ENCODE measurements at places on chromosomes 6 and 20. TPM values are rescaled to one million over a fixed set of nuclear protein-coding genes. Genes with fewer than 3 reads are reported as not detected.

The ID4 gene
- 74.5 TPM for total RNA-seq

The C20orf141 gene
- total RNA-seq, result not detected

The AVP gene
- total RNA-seq, result not detected

- DNase-seq, result no peak
Measured at GRCh38 chr6:118012944-118013343, 105.9 kb downstream of the SLC35F1 start.

DNA sequence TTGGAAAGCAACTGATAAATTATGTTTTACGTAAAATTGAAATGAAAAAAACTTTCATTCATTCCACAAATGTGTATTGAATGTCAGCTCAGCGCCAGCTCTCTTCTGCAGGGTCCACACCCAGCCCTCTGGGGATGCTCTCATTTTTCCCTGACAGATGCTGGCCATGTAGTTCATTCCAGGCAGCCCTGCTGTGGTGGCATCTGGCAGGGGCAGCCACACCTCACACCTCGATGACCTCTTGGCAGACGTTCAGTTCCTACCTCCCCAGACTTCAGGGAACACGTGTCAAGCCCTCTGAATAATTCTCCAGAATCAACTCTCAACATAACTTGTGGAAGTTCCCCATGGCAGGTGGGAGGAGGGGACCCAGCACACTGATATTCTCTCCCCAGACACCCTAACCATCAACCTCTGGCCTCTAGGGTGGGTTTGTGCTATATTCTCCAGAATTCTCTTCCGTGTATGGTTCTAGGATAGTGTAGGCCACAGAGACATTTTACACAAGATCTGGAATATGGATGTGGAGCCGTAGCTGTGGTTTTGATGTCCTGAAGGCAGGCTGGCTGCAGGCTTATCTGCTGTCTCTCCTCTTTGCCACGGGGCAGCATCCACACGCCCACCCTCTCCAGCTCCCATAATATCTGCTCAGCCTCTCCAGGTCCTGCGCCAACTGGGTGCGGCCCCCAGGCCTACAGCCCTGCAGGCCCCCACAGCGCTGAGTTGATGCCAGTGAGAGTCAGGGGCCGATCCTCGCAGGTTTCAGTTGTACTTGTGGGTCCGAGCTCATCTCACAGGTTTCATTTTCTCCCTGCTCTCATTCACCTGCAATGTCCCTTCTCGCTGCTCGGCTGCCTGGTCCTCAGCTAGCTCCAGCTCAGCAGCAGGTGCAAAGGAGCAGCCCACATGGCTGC lies 175.8 kb upstream of the ARID1B start:
- peak; percentile 51 for DNase-seq

DNA sequence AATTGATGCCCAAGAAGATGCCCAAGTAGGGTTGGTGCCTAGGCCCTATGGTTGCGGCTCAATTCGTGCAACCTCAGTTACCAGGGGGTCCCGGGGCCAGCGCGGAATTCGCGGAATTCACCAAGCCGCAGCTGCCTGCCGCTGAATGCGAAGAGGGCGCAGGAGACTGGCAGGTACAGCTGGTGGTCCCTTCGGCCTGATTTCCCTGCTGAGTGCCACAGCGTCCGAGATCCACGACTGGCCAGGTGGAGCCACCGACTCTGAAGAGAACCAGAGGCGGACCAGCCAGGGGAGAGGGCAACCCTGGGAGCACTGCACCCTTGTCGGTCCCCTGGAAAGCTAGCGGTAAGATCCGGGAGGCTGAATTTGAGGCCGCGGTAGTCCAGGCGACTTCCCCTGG lies 6.8 kb upstream of the TFAP2D start:
- DNase-seq, result no peak

- peak; percentile 85 for DNase-seq
Measured at GRCh38 chr20:36467076-36467999, 74.0 kb upstream of the MYL9 start.

DNA sequence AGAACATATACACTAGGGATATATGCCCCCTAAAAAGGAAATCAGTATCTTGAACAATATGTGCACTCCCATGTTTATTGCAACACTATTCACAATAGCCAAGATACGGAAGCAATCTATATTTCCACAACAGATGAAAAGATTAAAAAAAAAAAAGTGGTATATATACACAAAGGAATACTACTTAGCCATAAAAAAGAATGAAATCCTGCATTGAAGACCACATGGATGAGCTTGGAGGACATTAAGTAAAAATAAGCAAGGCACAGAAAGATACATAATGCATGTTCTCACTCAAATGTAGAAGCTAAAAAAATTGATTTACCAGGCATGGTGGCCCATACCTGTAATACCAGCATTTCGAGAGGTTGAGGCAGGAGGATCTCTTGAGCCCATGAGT lies 4.6 kb downstream of the GOPC start:
- no peak for DNase-seq

DNA sequence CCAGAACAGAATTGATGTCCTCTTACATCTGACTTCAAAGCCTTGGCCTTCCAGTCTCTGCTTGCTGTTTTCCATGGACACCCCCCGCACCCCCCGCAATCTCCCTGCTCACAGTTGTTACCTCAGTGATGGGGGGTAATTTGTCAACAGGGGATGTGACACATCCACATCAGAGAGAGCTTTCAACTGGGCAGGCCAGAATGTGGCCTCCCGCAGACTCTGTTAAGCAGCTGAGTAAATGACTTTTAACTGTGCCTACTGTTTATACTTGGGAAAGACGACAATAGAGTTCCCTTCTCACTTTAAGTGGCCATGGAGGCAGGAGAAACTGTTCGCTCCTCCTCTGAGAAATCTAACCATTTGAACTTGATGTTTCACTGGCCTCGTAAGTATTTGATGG lies 51.0 kb downstream of the TXNDC5 start:
- no peak for DNase-seq

GRCh38 chr6:89172131-89172530 lies 26.3 kb downstream of the PM20D2 start:
- no peak for DNase-seq

GRCh38 chr6:131685266-131685780 lies 15.9 kb downstream of the OR2A4 start:
- DNase-seq, result no peak

- no peak for DNase-seq
Measured at GRCh38 chr6:56649053-56649769, 6.5 kb upstream of the DST start.

GRCh38 chr6:12717356-12717755 lies 789 bp downstream of the PHACTR1 start:
- DNase-seq, result no peak

DNA sequence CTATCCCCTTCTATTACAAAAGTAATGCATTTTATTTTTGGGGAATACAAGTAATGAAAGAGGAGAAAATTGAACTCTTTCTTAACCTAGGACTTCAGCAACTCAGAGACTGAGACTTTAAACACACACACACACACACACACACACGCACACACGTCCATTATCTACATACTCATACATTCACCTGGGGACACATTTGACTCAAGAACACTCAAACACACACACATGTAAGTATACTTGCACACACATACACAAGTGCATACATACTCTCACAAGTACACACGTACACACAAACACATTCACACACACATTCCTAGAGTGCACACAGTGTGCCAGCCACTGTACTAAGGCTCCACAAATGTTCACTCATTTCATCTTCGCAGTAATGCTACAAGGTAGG lies 2.1 kb upstream of the R3HDML start:
- no peak for DNase-seq

DNA sequence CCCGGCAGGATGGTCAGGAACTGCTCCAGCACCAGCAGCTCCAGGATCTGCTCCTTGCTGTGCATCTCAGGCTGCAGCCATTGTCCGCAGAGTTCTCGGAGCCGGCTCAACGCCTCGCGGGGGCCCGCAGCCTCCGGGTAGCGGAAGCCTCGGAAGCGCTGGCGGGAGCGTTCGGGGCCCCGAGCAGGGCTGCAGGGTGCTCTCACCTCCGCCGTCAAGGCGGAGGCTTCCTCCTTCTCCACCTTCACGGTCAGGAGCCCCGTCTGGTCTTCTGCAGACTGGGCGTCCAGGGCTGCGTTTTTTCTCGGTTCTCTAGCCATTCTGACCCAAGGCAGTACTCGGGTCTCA lies 434 bp downstream of the ZKSCAN4 start:
- no peak for DNase-seq

DNA sequence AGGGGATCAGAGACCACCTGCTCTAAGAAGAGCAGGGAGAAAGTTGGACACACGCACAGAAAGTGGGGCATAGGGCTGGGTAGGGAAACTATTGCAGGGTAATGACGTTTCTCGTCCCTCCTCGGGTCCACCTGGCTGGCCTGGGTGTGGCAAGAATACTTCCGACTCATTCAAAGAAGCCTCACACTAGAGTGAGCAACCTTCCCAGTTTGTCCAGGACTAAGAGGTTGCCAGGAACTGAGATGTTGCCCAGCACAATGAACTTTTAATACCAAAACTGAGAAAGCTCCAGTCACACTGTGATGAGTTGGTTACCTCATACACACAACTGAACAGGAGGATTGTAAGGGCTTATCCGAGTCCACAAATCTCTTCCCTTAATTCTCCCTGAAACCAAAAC lies 74.5 kb upstream of the ADGRF1 start:
- no peak for DNase-seq

DNA sequence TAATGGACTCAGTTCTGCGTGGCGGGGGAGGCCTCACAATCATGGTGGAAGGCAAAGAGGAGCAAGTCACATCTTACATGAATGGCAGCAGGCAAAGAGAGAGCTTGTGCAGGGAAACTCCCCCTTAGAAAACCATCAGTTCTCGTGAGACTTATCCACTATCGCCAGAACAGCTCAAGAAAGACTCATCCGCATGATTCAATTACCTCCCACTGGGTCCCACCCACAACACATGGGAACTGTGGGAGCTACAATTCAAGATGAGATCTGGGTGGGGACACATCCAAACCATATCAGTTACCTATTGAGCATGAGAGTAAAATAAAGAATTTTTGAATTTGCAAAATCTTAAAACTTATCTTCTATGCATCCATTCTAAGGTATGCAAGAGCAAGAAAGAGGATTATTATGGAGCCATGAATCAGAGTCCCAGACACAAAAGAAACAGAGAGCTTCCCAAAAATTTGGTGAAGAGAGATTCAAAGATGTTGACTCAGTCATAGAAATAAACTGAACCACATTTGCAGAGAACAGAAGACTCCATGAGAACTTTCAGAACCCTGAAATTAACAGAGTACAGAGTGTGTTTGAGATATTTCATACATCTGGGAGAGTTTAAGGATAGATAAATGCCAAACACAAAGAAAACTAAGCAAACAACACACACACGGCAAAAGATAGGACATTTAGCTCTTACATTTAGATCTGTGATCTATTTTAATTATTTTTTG lies 17.1 kb upstream of the MOXD1 start:
- no peak for DNase-seq

DNA sequence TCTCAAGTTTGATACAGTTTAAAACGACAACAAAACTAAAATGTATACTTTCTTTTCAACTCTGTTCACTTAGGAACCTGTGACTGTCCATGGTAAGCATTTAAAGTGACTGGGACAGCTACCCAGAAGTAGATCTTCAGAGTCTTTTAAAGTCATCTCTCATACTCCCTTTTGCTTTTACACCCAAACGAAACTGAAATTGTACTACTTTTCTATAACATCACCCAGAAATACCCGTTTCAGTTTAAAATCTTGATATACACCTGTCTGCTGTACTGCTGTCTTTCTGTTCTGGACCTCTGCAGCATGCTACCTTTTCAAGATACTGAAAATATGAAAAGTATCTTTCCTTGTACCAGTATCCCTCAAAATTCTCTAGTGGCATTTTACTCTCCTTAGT lies 170.4 kb upstream of the THEMIS start:
- DNase-seq, result no peak

- DNase-seq, result no peak
Measured at GRCh38 chr6:101435038-101435437, 41.5 kb downstream of the GRIK2 start.

GRCh38 chr20:32652739-32653526 lies 20.8 kb downstream of the C20orf203 start:
- DNase-seq, result peak; percentile 94

DNA sequence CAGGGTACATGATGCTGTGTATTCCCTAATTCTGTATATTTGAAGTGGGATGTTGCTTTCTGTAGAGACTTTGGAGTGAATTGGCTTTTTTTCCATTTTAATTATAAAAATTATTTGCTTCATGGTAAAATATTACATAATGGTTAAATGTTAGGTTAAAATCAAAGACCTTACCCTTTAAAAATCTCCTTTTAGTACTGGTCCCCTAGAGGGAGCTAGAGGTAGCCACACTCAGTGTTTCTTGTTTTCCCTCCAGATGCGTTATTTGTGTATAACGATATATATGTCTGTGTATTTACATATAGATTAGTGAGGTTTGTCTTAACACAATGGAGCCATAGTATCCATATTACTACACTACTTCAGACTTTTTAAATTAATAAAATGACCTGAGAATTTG lies 146.7 kb downstream of the PLCB4 start:
- DNase-seq, result no peak

- DNase-seq, result no peak
Measured at GRCh38 chr6:154916857-154917256, 78.3 kb upstream of the TIAM2 start.

DNA sequence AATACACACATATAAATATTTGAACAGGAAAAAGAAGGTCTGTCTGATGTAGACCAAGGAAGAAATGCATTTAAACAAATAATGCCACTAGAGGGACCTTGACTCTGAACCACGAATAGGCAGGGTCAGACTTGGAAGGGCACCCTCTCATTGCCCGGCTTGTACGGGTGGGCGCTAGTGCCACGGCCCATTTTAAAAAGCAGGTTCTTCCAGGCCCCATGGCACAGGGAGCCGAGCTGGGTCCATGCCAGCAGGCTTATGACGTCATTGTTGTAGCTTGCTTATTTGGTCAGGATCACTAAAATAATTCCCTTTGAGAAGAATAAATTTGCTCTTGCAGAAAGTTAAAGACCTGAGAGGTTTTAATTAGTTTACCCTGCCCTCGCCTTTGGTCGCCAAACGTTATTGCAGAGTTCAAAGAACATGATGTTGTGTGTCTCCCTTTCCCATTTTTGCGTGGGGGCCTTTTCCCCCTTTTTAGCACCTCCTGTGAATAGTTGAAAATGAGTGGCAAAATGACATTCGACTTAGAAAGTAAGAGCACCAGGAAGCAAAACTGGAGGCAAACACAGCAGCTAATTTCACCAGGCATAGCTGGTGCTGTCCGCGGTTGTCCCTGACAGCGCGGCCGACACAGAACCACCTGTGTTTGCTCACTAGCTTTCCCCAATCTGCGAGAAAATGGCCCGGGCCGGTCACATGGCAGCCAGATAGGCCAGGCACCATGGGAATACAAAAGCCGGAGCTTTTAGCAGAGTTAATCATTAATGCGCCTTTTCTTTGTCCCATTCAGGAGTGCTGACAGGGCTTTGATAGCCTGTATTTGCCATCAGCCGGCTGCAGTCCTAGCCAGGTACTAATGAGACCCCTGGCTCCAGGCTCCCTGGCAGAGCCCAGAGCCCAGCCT lies 93.8 kb downstream of the FOXA2 start:
- DNase-seq, result peak; percentile 27

DNA sequence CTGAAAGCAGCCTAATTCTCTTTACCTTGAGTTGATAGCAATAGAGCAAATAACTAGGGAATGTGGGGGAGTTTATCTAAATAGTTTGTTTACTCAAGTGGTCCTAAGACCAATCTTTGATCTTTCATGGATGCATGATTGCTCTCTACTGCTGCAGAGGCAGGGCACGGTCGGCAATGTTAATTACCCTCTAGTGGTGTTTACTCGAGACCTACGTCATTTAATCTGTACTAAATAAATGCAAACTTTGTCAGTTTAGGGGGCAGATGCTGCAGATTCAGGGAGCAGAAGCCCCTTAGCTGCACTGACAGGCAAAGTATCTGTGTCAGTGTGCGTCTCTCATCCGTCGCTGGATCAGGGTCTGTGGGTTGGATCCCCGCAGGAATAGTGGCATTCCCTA lies 6.9 kb downstream of the RTN4IP1 start:
- no peak for DNase-seq

GRCh38 chr6:156634951-156635371 lies 142.2 kb upstream of the ARID1B start:
- DNase-seq, result peak; percentile 66
